ENCODE measurements at places on chromosomes 5 and 9.

- no peak for DNase-seq
Measured at GRCh38 chr9:137089232-137089947, 2.6 kb downstream of the MAN1B1 start.

- DNase-seq, result no peak
Measured at GRCh38 chr5:76622973-76623596, at the start of gene F2RL2. F2RL2 (minus strand) TSS chr5:76623403; CDS start chr5:76623230, 173 bp downstream.

GRCh38 chr9:137029058-137029936, 1.3 kb upstream of the ABCA2 start:
- peak; percentile 12 for DNase-seq

DNA sequence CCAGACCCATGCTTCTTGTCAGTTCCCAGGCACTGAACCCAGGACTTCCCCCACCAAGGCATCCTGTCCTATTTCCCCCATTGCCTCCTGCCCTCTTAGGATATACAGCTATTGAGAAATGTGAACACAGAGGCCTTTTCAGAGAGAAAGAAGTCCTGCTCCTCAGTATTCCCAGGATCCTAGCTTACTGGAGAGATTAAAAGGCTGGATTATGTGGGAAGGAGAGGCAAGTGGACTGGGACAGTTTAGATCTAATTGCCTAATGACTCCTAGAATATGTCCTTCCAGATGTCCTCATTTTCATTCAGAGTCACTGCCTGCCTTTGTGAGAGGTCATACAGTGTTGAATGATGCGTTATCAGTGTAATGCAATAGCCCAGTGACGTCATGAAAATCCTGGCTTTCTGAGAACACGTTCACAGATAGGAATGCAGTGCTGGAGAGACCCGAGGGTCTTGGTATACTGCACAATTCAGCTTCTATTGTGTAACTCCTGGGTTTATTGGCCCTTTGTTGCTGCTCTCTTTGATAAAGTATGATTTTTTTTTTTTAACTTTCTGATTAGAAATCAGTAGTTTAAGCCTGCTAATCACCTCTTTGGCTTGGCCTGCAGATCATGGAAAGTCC, 26.2 kb downstream of the WWC1 start:
- DNase-seq, result no peak

GRCh38 chr9:14309403-14309802, 4.5 kb downstream of the NFIB start:
- DNase-seq, result no peak

DNA sequence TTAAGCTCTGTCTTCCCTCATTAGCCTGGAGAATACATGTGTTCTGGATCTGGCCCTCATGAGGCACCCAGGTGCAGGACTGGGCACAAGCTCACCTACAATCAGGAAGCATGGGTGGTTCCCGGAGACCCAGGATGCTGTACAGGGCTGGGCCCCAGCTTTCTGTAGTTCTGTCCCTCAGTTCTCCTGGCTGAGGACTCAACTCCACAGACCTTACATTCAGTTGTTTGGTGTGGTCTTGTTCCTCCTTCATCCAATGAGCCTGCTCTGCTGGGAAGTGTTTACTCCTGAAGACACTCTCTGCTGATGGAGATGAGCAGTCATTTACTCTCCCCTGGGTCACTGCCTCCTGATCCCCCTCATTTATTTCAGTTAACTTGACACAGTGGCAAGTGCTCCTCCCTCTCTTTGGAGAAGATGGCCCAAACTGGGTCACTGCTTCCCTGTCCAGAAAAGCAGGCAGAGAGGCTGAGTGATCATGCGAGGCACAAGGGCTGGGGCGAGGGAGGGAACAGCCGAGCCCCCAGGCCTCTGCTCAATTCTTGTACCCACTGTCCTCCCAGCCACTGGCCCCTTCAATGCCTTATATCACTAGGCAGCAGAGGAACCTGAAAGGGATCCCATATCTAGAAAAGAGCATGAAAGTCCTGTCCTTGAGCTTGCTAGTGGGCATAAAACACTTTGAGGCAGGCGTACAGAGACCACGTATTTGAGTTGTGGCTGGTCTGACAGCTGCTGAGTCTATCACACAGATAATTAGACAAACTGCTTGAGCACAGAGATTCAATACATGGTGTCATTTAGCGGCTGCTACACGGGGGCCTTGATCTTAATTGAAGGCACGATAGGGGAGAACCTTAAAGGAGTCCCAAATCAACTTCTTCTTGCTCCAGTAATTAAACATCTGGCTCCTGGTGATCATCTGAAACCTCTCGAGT, 221.7 kb downstream of the FSTL4 start:
- DNase-seq, result no peak

GRCh38 chr5:143393524-143393923, 10.0 kb downstream of the NR3C1 start:
- no peak for DNase-seq

DNA sequence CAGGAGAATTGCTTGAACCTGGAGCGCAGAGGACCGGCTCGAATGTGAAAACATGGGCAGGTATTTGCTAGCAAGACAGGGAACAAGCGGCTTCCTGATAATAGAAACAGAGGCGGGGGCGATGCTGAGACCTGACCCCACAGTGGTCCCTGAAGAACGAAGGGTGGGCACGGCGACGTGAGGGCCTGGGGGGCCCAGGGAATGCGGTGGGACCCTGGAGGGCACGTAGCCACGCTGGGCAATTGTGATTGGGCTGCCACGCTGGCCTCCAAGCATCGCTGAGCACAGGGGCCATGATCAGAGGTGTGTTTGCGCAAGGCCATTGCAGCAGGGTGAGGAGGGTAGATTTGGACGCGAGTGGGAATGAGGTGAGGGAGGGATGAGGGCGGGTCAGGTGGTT, 30.7 kb downstream of the MED10 start:
- no peak for DNase-seq

- DNase-seq, result no peak
Measured at GRCh38 chr5:42641336-42642005, 115.1 kb upstream of the CCDC152 start.

DNA sequence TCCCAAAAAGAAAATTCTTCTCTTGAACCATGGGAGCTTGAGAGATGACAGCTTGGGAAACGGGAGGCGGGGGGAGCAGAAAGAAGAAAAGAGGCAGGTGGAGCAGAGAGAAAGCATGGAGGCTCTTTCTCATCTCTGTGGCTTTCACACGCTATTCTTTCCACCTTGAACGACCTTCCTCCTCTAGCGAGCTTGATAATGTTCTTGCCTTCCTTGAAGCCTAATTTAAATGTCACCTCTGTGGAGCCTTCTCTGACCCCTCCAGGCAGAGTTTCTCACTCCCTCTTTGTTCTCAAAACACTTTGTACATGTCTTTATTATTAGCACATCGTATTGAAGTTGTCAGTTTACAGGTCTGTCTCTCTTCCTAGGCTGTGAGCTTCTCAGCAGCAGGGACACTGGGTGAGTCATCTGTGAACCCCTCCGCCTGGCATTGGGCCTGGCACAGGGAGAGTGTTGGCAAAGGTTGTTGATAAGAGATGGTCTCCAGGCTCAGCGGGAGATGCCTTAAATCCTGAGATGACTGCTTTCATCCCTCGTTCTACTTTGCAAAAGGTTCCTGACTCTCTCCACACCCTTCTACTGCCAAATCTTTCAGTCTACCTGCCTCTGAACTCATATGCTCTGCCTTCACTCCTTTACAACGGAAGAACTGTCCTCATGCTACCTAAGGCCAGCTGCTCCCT, 14.1 kb upstream of the STRBP start:
- DNase-seq, result no peak

GRCh38 chr5:32071351-32071944, 102.7 kb downstream of the GOLPH3 start:
- no peak for DNase-seq

DNA sequence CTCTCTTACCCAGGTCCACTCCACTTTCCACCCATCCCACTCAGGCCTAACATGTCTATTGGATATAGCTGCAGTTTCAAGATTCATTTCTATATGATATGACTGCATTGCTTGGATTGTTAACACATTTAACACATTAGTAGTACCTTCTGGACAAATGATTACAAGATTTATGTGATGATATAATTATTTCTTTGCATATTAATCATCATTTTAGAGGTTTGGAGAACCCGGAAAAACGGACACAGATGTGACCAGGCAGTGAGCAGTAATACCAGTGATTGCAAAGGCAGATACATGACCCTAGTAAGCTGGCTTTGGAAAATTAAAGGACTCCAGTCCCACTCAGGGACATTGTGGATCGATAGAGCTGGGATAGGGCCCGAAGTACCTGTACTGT, 103.8 kb downstream of the PRR16 start:
- no peak for DNase-seq

DNA sequence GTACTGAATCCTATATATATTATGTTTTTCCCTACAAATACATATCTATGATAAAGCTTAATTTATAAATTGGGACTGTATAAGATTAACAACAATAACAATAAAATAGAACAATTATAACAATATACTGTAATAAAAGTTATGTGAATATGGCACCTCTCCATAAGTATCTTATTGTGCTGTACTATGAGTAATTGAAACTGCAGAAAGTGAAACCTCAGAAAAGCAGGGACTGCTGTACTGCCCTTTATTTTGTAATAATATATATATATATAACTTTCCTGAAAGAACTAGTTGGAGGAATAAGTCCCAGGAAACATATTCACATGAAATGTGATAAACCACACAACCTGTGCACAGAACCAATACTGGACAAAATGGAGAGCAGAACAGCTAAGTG, 77.3 kb downstream of the PAM start:
- DNase-seq, result no peak

- DNase-seq, result no peak
Measured at GRCh38 chr5:174877987-174878386, 153.6 kb downstream of the MSX2 start.

DNA sequence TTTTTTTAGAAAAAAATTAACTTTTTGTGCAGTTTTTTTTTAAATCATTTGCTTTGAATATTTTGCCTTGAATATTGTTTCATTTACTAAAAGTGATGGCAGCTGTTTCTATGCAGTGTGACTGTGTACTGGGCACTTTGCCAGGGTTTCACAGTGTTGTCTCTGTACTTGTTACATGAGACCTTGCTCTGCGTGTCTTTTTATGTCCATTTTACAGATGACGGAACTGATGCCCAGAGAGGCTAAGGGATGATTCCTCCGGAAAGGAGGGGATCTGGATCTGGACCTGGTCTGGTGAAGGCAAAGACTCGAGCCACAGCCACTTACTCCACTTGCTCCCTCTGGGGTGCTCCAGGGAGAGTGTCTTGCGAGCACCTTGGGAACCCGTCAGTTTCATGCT, 124.8 kb upstream of the PTCH1 start:
- no peak for DNase-seq

- no peak for DNase-seq
Measured at GRCh38 chr9:109134167-109134578, 14.4 kb upstream of the TMEM245 start.

DNA sequence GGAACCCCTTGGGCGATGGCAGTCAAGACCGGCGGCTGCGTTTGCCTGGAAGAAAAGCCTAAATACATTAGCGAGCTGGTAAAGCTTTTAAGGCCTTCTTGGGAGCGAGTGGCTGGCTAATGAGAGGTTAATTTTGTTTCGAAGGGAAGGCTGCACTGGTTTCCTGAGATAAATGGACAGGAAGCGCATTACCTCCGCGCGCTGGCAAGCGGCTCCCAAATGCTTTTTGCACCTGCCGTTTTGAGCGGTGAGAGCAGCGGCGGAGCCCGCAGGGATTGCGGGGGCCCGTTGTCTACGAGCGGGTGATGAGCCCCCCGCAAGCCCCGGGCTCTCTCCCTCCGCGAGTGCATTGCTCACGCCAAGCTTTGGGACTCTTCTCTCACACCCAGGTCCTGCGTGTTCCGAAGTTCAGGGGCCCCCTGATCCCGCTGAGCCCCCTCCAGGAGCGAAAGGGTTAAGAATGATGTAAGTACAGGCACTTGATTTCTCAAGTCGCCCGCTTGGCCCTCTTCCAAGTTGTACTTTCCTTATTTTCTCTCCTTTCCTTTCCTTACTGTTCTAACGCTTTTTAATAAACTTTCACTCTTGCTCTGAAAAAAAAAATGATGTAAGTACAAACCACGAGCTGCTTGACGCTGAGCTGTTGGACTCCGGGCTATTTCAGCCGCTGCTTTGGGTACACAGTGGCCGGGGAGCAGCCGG, 3.1 kb upstream of the RGMB start:
- peak; percentile 32 for DNase-seq

- DNase-seq, result no peak
Measured at GRCh38 chr5:117657541-117657940, 1082.9 kb upstream of the SEMA6A start.

DNA sequence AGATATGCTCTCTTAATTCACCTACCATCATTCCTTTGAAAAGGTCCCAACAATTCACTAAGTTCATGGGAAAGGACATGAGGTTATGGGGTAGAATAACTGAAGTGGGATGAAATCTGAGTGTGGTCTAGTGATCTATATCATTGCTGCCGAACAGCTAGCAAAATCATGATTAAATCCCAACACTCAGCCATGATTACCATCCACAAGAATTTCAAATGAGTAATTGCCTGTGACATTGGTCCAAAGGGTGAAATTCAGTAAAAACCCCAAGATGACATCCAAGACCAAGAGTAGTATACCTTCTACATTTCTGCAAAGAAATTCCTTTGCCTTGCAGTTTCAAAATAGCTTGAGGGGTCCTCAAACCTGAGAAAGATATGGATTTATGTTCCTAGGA, 225.6 kb downstream of the SPOCK1 start:
- no peak for DNase-seq

DNA sequence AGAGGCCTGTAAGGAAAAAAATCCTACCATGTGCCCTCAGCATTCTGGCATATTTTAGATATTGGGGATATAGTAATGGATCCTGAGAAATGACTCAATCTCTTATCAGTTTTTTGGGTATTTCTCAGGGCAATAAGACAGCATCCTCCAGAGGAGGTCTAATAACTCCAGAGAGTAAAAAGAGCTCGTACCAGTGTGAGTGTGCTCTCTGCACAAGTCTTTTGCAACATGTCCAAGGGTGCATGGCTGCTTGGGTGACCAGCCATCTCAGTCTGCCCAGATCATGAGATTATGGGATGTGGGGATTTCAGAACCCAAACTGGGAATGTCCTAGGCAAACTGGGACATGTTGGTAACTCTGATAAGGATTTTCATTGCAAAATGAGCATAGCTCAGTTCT, 15.3 kb downstream of the ASPN start:
- DNase-seq, result no peak

GRCh38 chr9:75552941-75553340, 337.5 kb upstream of the PCSK5 start:
- no peak for DNase-seq

DNA sequence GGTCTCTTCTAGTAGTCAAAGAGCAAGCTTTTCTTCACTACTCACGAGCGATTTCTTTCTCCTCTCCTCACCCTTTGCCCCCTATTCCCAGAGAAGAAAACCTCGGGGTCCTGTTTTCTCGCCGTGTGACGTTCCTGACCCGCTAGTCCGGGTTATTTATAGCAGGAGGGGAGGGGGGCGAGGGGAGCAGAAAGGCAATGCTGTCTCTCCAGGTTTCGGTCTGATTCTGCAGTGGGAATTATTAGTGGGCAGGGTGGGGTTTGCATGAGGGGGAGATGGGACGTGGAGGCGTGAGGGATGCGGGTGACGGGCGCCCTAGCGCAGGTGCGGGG, 847 bp upstream of the GABRB2 start:
- no peak for DNase-seq
